ENCODE measurements at places on chromosomes 1 and 21.

DNA sequence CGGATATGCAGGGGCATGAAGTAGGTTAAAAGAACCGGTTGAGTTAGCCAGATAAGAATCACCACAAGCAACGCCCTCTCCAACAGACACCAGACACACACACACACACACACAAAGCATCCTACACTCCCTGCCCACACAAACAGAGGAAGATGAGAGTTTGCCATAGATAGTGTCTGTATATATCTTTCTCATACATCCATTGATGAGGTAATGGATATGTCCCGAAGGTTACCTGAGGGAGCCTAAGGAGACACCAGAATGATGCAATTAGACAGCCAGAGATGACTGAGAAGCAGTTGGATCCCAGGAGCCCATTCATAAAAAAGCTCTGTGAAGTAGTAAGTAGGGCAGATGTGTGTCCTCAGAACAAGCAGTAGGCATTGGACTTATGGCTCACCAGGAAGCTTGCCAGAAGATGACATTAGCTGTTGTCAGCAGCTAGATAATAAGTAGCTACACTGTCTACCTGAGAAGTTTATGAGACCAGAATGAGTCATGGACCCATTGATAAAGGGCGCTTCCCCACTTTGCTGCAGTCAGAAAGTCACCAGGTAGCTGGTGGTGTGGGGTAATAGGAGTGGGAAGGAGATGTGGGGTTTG, 247.0 kb downstream of the KCNT2 start:
- DNase-seq = no peak

DNA sequence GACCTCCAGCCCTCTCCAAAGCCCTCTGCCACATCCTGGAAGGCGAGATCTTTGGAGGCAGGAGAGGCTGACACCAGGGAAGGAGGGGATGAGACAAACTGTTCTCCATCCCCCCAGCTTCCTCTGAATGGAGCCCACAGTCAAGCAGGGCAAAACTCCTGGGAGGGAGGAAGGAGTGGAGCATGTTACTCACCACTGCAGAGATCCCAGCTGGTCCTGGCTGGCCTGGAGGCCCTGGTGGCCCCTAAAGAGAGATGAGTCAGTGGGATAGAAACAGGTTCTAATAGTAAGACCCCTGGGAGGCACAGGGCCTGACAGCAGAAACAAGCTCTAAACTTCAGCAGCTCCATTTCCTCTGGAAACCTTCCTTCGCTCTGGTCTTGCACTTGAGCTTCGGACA, 14.0 kb upstream of the PEF1 start:
- no peak for DNase-seq

- DNase-seq = no peak
These were observed 49.1 kb downstream of the PCSK9 start for GRCh38 chr1:55088413-55088812.

DNA sequence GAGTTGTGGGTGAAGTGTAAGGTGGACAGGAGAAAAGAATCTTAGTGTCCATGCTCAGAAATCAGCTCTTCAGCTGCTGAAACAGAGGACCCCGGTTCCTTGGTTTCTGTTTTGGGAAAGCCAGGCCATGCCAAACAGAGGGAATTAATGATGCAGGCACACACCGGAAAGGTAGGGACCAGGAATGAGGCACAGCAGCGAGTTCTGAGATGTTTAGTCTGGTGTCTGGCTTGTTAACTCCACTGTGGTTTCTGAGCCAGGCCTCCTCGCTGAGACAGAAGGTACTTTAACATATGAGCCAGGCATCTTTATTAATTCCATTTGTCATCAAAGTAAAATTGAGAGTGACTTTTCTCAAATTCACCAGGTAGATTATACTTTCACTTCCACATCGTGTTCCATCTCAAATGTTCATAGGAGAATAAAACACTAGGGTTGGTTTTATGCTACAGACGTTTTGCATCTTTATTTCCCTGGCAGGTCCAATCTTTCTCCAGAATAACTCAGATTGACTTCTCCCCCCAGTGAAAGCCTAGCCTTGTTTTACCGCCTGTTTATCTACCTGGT, 23.5 kb downstream of the LRRC8D start:
- DNase-seq = peak; percentile 17

DNA sequence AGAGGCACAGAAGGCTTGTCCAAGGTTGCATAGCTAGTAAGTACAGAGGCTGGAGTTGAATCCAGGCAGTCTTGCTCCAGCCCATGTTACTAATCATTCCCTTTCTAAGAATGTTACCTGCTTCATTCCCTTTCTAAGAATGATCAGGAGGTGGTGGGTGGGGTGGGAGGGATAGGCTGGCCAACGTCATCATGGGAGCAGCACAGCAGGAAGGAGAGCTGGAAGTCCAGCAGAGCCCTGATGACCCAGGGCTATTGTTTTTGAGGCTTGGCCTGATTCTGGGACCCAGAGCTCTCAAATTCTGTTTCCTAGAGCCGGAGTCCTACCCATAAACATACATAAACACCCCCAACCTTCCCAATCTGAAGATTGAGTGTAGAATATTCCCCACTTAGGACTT, 11.8 kb upstream of the CSF1 start:
- DNase-seq = no peak

GRCh38 chr1:64679177-64679576, 65.7 kb upstream of the RAVER2 start:
- DNase-seq = no peak

GRCh38 chr1:153608742-153609584, 4.0 kb downstream of the S100A16 start:
- DNase-seq = no peak

DNA sequence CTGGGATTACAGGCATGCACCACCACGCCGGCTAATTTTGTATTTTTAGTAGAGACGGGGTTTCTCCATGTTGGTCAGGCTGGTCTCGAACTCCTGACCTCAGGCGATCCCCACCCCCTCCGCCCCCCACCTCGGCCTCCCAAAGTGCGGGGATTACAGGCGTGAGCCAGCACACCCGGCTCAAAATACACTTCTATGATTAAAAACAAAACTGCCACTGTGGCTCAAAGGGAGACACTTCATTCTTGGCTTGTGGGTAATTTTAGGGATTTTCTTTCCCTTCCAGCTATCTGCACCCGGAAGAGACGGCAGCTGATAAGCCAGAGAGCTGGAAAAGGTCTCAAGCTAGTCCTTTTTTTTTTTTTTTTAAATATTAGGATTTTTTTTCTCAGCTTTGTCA, 24.5 kb downstream of the TMPRSS2 start:
- DNase-seq = no peak

DNA sequence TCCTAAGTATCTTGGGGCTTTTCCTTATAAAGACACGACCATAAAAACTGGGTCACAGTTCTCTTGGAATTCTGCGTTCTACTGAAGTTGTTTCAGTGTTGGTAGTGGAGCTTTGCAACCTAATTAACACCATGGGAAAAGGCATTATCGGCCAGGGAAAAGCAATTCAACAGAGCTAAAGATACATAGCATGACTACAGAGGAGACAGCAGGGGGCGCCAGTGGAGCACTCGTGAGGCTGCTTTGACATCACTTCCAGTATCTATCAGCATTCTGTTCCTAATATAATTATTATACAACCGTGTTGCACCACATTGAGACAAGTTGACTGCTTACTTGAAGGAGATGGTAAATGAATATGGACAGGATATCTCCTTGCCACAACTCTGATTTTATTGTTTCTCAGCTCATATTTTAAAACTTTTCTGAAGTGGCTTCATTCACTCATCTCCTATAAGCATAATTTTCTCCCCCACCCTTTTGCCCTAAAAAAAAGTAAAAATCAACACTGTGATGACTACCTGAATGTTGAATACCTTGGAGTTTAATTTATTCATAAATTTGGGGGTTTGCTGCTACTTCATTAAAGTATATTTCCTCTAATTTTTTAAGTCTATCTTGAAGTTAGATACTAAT, 39.4 kb downstream of the ZP4 start:
- no peak for DNase-seq

DNA sequence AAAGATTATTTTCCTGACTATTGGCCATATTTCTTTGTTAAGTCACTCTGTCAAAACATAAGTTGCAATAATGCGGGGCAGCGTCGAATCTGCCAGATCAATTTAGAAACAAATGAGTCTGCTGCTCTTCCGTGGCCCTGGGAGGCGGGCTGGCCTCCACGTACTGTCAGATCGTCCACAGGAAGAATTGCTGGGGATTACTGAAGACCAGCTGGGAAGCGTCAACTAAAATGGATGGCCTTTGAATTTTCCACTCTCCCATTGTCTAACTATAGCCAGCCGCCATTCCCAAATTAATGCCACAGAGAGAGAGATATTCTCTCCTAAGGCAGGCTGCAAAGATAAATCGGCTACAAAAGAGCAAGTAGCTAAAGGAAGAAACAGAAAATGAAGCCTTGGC, 560.2 kb downstream of the SMYD3 start:
- no peak for DNase-seq

GRCh38 chr1:107877092-107877491, 87.9 kb downstream of the VAV3 start:
- DNase-seq = no peak

DNA sequence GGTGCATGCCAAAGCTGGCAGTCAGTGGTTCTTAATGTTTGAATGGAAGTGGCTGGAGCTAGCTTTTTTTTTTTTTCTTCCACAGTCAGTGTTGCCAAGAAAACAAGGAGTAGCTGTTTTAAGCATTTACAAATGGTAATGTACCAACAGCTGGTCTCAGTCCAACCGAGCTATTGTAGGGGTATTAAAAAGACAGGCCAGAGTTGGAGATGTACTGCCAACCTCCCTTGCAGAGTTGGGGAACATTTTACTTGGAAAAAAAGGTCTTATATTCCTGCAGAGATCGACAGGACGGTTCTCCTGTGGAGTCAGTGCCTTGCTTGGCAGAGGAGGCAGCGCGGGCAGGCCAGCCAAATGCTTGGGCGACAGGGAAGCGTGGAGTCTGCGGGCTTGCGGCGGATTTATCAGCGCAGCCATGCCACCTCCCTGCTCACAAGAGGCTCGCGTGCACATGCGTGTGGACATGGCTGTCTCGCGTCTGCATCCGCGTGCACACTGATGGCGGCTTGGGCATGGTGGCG, 338.1 kb downstream of the RPS6KC1 start:
- no peak for DNase-seq

DNA sequence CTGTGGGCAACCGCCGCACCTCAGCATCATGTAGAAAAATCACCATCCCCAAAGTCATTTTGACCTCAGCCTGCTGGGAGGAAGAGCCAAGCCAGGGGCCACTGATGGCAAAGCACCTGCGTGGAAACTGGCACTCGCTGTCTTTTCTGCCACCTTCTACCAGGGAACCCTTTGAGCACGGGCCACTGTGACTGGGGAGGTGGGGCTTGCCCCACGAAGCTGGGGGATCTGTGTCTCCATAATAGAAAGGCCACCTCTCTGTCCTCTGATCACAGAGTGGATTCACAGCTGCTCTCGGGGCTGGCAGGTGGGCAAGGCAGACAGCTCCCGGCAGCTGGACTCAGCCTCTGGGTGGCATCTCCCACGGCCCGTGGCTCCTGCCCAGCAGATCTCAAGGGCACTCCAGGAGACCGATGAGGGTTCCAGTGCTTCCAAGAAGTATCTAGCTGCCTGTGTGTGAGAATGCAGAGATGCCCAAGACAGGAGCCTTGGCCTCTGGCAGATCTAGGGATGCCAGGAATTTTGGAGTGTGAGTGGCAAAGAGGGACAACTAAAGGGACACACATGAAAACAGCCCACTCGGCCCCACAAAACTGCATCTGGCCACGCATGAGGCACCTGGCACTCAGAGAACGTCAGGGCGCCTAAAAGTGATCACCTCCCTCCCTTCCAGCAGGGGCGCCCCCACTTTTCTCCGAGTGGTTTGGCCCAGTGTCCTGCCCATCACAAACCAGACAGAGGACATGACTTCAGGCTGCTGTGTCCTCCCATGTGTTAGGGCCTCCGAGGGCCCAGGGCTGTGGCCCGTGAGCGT, 102.6 kb downstream of the PDE9A start:
- no peak for DNase-seq

DNA sequence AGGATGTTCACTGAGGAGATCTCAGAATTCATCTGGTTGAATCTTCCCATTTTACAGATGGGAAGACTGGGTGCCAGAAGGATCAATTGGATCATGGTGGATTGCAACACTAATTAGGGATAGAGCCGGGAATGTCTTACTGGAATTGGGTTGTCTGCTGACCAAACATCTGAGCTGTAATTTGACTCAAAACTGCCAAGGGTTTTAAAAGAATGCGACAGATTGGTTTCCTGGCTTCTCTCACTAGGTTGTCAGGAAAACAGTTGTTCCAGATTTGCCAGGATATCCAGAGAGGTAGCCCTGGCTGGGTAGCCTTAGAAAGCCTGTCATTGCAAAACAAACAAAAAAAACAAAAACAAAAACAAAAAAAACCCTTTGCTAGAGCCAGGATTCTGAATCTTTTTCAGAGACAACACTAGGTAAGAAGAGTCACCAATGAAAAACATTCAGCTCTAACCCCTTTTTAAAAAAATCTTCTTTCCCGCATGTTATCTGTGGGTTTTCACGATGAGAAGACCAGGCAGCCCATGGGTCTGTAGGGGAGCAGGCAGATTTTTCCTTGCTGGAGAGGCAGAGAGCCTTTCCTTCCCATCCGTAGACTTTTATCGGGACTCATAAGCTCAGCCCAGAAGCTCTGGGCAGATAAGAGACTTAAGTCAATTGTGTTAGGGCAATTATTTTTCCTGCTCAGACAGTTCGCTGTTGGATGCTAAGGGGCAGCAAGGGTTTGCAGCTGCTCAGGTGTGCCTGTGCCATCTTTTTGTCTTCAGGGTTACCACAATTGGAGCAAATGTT, 418.9 kb downstream of the PRDM2 start:
- DNase-seq = no peak

- DNase-seq = no peak
These were observed 37.2 kb upstream of the CRNN start for GRCh38 chr1:152451254-152451653.

- no peak for DNase-seq
These were observed 52.2 kb downstream of the SMYD2 start for GRCh38 chr1:214332946-214333798.

DNA sequence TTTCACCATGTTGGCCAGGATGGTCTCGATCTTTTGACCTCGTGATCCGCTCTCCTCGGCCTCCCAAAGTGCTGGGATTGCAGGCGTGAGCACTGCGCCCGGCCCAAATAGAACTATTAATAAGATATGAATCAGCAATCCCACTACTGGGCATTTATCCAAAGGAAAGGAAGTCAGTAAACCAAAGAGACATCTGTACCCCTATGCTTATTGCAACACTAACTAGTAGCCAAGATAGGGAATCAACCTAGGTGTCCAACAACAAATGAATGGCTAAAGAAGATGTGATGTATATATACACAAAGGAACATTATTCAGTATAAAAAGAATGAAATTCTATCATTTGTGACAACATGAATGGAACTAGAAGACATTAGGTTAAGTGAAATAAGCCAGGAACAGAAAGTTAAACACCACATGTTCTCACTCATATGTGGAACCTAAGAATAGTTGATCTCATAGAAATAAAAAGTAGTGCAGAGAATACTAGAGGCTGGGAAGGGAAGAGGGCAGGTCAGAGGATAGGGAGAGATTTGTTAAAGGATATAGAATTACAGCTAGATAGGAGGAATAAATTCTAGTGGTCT, 48.8 kb downstream of the XPR1 start:
- DNase-seq = no peak

DNA sequence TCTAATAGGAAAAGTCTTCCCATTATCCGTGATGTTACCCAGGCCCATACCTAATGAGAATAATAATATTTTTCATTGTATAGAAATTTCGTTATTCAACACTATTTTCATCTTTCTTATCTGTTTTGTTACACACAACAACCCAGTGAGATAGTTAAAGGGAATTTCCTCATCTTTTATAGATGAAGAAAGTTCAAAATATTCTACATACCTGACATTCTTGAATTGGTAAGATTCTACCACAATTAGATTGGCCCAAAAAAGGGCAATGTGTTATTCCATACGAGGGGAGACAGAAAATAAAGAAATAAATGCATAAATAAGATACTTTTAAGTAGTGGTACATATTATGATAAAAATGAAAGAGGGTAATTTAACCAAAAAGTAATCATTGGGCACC, 405.5 kb upstream of the ADAMTS5 start:
- no peak for DNase-seq
